ENCODE measurements at places on chromosomes 5 and 9.

GRCh38 chr9:7223981-7224380 is 466.2 kb downstream of the KDM4C start:
- no peak for DNase-seq

DNA sequence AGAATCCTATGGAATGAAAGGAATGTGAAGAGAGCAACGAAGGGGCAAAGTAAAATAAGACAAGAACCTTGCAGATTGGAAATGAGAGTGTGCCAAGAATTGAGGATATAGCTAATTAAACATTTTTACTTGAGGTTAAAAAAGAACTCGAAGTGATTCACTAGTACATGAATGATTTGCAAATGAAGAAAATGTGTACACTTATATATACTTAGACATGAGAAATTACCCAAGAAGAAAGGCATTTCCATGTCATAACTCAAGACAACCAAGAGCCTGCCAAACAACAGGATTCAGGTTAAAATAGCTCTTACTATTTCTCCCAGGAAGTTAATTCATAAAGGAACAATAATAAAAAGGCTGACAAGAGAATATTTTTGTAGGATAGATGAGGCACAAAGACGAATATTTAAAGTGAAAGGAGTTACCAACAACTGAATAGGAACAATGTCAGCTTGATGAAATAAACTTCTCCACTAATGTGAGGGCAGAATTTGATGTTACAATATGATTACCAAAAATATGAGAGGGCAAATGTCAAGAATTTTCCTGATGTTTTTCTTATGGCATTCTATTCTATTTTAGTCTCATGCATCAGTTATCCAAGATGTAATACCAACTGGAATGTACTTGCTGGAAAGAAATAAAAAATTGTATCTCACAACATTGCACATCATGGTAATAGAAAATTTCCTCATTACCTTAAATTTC is 18.9 kb upstream of the NPR3 start:
- no peak for DNase-seq

GRCh38 chr9:126862104-126862761 is 1.8 kb downstream of the ZBTB34 start:
- no peak for DNase-seq

GRCh38 chr5:159548517-159548916 is 218.2 kb upstream of the IL12B start:
- no peak for DNase-seq

DNA sequence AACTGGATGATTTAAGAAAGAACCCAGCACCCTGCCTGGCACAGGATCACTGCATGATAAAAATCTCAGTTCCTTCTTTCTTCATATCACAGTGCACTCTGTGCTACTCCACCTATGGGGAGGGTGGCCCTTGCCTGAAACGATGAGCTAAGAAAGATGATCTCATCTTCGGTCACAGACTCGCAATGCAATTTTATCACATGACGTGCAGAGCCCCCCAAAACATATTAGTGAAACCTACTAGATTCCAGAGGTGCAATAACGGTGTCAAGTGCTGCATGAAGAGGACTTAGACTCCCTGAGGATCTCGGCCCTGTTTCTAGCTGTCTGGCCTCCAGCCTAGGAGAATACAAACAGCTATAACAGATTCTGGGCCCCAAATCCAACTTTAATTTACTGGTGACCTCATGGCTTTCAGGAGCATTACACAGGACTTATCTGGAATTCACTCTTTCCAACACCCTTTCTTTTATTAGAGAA is 104.0 kb downstream of the EBF1 start:
- no peak for DNase-seq

DNA sequence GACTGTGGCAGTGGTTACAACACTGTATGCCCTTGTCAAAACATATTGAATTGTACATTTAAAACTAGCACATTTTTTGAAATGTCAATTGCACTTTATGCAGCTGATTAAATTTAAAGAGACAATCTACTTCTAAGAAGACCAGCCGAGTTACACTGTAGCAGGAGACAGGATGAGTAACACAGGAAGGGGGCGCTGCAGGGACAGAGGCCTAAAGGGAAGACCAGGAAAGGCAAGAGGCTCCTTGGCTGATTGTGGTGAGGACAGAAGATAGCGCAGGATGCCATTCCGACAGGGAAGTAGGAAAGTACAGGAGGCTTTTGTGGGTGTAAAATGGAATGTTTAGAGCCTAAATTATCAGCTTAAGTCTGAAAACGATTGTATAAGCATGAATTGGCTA is 28.2 kb upstream of the PPP2R2B start:
- no peak for DNase-seq

DNA sequence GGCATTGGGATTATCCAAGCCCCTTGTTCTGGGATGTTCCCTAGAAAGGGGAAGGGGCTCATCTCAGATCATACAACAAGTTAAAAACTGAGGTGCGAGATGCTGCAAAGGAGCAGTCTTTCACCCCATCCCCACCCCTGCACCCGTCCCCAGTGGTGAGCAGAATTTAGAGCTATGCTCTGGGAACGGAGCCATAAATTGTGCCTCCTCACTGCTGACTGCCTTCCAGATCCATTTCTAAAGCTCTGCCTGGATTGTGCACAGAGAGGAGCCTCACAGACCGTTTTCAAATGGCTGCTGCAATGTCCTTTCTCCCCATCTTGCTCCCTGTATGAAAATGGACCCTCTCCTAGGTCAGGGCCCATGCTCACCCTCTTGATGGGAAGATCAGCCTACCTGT is 8.3 kb downstream of the SLC25A48 start:
- DNase-seq = no peak

DNA sequence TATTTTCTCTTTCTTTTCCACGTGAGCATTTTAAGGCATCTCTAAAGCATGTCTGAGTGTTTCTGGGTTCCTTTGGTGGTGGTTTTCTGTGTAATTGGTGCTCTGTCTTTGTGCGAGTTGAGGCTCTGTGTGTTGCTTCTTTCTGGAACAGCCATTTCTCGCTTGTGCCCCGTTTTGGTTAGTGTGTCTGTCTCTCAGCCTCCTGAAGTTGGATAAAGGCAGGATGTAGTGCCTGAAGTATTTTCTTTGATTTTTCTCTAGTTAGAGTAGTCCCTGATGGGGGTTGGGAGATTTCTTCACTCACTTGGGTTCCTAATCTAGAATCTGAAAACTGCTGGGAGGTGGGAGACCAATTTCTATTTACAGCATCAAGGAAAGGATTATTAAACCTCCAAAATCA is 129.7 kb upstream of the TMEM161B start:
- no peak for DNase-seq

- no peak for DNase-seq
These were observed 11.4 kb downstream of the OTULIN start for GRCh38 chr5:14675865-14676300.

GRCh38 chr5:103256178-103256577 is 2.4 kb upstream of the MACIR start:
- DNase-seq = no peak

- no peak for DNase-seq
These were observed 89.3 kb downstream of the ZCCHC7 start for GRCh38 chr9:37209431-37210386.

- no peak for DNase-seq
These were observed 288.8 kb downstream of the PIK3R1 start for GRCh38 chr5:68504306-68504705.

- DNase-seq = no peak
These were observed 117.5 kb upstream of the MTAP start for GRCh38 chr9:21684831-21685362.

DNA sequence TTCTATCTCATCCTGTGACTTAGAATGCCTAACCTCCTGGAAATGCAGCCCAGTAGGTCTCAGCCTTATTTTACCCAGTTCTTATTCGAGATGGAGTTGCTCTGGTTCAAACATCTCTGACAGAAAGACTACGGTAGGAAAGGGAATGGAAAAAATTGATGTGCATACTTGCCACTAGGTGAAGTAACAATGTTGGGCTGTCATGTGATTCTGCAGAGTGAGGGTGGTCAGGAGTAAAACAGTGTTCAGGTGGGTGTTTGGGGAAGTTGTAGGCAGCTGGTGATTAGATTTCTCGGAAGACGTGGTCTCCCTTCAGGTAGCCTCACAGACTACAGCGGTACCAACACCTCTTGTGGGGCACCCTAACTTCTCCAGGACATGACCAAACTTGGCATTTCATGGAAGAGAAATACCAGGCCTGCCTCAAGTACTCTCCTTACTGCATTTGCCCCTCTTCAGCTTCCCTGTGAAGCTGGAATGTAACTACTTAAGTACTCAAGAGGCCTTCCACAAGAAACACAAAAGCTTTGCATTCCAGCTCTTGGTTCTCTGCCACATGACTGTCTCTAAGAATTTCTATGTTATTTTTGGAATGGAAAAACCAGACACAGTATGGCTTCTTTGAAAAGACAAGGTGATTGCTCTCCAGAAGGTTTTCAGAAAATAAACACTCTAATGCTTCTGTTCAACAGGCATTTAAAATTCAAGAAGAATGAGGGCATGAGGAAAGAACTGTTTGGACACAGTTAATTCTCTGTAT is 17.4 kb upstream of the ENTREP1 start:
- DNase-seq = no peak

DNA sequence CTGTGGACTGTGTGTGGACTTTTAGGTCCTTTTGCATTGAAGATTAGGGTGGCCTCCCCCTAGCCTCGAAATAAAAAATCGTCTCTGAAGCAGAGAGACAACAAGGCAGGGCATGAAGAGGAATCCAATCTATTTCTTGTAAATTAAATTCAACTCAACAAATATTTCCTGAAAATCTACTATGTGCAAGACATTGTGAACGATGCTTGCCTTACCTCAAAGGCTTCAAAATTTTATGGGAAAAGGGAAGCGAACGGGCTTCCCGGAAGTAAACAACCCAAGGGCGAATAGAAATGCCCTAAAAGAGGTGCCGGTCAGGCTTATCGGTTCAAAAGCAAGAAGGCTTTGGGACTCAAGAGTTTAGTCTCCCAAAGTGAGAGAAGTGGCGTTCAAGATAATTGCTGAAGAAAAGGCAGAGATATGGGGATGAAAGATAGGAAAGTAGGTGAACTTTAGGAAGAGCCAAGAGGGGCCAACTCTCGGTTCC is 525 bp downstream of the KIF24 start:
- no peak for DNase-seq

GRCh38 chr5:51208296-51208695 is 175.0 kb upstream of the ISL1 start:
- DNase-seq = no peak

DNA sequence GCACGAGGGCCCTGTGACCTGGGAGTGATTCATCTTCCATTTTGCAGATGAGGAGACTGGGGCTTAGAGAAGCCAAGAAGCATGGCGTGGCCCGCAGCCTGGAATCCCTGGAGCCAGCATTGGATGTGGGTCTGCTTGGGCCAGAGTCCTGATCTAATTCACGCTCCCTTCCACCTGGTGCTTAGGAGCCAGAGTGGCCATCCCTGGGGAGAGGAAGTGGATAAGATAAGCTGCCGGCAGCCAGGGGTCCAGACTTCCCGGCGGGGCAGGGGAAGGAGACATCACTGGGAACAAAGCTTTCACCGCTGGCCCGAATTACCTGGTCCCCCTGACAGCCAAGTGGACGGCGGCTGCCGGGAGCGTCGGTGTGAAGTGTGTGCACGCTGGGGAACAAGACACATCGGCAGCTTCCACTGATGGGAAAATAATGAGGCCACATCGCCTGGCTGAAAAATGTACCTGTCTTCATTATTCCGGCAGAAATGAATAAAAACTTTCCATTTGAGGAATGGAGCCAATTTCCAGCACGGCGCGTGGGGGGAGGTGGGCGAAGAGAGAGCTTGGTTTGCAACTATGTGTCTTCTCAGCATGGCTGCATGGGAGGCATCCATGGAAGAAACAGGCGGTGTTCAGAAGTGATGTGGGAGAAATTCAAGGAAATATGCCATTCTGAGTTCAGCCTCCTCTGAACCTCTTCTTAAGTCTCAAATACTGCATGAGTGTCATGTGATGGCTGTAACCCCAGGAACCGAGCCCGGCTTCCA is 78.5 kb downstream of the OLFM1 start:
- DNase-seq = no peak

DNA sequence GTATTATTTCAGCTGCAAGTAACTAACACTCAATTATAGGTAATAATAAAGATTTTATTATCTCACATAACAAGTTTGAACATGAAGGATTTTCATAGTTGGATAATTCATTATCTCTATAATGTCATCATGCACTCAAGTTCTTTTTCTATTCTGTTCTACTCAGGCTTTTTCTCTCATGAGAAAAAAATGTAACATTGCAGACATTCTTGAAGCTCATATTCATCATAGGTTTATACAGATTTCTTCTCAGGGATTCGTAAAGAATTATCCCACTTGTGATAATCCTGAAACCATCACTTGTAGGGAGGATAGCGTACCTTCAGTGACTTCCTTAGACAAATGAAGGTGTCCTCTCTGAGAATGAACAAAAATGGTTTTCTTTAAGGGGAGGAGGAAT is 150.3 kb downstream of the XRCC4 start:
- DNase-seq = no peak

GRCh38 chr9:136975644-136976043 is 1.7 kb upstream of the PTGDS start:
- DNase-seq = no peak

DNA sequence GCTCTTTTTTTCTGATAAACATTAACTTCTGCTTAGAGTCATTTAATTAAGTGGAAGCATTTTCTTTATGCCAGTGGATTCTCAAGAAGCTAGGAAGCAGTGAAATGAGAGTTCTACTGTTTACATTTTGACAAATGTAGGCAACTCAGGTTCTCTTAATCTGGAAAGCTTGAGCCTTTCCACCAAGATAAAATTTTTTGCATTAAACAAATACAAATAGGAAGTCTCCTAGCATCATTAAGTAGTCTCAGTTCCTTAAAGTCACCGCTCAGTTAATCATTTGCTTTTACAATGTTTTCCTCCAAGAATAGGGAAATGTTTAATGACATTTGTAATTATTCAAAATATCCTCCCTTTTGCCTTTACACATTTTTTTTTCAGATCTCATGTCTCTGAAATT is 290.4 kb upstream of the PDE4D start:
- DNase-seq = no peak

DNA sequence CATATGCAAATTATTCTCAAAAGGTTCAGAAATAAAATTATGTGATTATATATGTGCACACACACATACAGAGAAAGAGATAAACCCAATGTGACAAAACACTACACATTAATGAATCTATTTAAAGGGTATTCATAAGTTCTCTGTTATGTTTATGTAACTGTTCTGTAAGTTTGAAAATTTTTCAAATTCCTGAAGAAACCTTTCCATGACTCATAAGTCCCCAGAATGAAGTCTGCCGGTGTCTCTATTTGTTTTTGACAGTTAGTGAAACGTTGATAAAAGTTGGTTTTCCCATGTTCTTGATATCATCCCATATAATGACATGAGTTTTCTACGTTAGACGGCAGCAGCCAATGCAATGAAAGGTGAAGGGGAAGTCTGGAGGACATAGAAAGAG is 199.5 kb upstream of the PUM3 start:
- DNase-seq = no peak

Measured in cortex of kidney (tissue), 1 donor.